Heart right ventricle (tissue), 16 donors: ENCODE measurements at places on chromosomes 12 and 14. TPM values are rescaled to one million over a fixed set of nuclear protein-coding genes. Genes with fewer than 3 reads are reported as not detected.

The CFAP73 gene
- polyA plus RNA-seq: not detected

The IL22 gene
- polyA plus RNA-seq: not detected

The PLXNC1 gene
- 0.72 TPM for polyA plus RNA-seq

The FSCB gene
- polyA plus RNA-seq: not detected

The CLEC4D gene
- 0.17 TPM for polyA plus RNA-seq

The PTCSC3 gene
- polyA plus RNA-seq: not detected

The GPR84 gene
- 0.45 TPM for polyA plus RNA-seq

DNA sequence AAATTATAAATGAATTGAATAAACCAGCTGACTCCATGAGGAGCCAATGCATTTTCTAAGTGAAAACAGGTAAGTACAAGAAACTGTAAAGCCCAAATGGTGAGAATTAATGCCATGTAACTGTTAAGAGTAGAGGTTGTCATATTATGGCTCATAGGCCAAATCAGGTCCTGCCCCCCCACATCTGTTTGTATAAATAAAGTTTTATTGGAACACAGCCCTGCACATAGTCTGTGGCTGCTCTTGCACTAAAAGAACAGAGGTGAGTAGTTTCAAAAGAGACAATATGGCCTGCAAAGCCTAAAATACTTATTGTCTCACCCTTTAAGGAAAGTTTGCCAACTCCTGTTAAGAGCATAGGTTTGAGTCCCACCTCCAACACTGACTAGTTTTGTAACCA lies 140.5 kb upstream of the SRRM4 start:
- DNase-seq: no peak

- DNase-seq: no peak
Observed at GRCh38 chr14:66114071-66114470, 372.1 kb upstream of the CCDC196 start.

DNA sequence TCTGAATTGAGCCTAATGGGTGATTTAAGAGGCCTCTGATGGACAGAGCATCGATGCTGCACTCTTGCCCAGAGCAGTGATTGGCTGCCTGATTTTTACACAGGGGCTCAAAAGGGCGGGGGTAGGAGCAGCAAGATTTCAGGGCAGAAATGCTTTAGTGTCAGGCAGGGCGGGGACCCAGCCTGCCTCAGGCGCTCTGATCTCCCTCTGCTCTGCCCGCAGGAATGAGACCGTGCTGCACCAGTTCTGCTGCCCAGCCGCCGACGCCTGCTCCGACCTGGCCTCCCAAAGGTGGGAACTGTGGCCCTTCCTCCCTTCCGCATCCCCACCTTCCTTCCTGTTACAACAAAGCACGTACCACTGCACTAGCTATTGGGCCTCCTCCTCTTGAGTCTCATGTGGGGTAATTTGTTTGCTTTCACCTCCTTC lies 32.4 kb downstream of the IQSEC3 start:
- DNase-seq: no peak

DNA sequence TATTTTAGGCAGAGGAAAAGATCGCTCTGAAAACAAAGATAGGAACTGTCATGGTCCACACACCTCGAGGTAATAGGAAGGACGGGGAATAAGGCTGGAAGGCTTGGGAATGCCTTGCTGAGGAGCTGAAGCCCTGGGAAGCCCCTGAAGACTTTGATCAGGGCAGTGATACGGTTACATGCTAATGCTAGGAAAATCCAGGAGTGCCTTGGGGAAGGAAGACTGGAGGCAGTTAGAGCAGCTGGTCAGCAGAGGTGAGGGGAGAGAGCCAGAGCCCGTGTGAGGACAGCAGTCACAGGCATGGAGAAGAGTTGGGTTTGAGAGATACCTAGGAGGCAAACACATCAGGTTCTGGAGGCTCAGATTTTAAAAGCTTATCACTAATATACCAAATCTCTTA lies 8.6 kb upstream of the YY1 start:
- DNase-seq: no peak

GRCh38 chr12:82319276-82319675 lies 38.9 kb downstream of the CCDC59 start:
- DNase-seq: no peak

DNA sequence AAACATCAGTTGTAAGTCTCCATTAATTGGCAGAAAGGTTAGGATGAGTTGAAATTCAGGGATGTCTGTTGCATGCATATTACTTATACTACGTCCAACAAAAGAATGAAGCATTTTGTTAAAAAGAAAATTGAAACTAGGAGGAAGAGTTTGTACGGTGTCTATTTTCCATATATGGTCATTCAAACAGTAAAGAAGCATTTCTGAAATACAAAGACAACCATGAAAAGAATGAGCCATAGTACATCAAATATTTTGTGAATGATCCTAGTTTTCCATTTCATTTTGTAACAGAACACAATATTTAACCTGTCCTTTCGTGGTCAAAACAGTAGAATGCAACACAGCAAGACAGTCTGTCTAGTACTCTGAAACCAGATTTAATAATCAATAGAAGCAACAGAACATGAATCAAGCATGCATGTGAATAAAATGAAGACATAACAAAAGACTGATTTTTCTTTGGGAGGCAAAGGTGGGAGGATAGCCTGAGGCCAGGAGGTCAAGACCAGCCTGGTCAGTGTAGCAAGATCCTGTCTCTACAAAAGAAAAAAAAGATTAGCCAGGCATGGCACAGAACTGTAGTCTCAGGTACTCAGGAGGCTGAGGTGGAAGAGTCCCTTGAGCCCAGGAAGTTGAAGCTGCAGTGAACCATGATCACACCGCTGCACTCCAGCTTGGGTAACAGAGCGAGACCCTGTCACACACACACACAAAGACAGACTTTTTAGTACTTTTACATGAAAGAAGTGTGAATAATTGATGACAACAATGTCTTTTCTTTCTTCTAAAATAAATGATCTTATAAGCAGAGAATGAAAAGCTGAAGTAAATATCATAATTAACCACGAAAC lies 156.0 kb downstream of the LRIG3 start:
- no peak for DNase-seq

GRCh38 chr14:105860615-105861580 lies 334.5 kb downstream of the TMEM121 start:
- DNase-seq: no peak

DNA sequence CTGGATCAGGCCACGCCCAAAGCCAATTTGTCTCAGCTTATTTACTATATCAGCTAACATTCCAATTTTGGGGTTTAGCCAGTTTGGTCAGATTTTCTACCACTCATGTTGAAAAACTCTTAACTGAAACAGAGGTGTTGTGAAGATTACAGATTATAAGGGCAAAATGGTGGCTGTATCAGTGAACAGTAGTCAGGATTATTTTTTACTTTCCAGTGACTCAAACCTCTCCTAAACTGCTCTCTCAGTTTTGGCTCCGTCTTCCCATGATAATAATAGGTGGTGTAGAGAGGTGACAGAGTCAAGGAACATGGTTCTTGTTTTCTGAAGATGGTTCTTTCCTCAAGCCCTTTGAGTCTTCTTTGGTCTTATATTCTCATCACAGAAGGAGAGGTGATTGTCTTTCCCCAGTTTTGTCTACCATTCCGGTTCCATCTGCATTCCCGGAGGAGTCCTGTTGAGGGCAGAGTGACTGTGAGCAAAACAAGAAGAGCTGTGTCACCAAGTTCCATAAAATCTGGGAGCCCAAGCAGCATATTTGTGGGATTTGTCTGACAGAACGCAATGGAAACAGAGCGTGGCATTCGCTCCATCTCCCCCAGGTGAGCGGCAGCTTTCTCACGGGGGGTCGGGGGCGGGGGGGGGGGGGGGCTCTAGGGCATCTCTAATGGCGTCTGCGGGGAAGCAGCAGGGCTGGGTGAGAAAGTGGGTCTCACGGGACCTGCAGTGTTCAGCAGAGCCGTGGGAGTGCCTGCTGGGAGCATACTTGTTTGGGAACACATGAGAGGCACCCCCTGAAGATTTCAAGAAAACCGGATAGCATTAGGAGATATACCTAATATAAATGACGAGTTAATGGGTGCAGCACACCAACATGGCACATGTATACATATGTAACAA lies 59.1 kb downstream of the TBC1D30 start:
- DNase-seq: no peak

- no peak for DNase-seq
Observed at GRCh38 chr12:121000530-121000929, 15.8 kb downstream of the C12orf43 start.

DNA sequence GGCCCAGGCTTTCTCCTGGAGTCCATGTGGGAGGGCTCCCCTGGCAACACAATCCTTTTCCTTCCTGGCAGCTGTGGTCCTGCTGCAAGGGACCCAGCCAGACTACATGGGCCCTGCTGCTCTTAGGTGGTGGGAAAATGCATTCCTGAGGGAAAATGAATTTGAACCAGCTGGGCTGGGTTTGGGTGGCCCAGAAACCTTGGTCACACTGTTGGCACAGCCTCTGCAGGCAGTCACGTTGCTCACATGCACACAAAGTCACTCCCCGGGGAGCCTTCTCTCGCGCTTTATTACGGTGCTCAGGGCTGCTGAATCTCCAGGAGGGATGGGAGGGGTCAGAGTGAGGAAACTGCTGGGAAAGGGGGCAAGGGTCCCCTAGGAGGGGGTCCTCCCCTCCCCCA lies 17.2 kb downstream of the PLEKHG3 start:
- DNase-seq: peak; percentile 51

GRCh38 chr14:55592436-55592835 lies 12.4 kb downstream of the KTN1 start:
- DNase-seq: no peak

DNA sequence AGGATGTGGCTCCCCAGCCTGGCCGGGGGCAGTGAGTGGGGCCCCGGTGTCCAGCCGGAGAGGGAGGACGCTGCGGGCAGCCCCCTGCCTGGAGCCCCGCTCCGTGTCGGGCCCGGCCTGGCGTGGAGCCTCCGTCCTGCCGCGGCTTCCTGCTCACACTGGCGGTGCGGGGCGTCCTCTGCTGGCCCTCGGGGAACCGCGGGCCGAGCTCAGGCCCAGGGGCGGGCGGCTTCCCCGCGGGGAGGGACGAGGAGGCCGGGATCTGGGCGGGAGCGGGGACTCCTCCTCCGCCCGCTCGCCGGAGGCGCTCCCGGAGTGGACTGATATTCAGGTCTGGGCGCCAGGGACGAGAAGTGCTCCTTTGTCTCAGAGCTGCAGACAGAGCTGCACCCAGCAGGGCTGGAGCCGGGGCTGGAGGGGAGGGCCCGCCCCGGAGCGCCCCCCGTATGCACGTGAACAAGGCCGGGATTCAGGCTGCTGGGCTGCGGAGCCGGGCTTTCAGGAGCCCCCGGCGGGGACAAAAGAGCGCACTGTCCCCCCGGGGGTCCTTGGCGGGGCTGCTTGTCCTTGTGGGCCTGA lies 2.2 kb downstream of the MMP17 start:
- DNase-seq: peak; percentile 86

DNA sequence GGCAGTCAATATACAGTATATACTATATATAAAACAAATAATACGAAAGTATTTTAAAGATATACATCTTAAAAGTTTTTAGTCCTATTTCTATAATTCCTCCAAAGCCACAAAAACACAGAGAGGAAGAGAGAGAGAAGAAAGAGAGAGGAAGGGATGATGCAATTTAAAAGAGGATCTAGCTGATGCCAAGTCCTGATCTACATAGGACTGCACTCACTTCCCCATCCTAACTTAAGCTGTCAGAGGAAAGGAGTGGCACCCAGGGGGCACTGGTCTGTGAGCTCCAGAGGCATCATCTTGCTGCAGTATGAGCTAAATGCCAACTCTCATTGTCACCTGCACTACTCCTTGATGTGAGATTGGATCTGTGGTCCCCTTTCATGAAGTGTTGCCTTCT lies 95.8 kb downstream of the C12orf42 start:
- DNase-seq: no peak

GRCh38 chr14:20614038-20614840 lies 23.1 kb upstream of the RNASE12 start:
- DNase-seq: no peak

DNA sequence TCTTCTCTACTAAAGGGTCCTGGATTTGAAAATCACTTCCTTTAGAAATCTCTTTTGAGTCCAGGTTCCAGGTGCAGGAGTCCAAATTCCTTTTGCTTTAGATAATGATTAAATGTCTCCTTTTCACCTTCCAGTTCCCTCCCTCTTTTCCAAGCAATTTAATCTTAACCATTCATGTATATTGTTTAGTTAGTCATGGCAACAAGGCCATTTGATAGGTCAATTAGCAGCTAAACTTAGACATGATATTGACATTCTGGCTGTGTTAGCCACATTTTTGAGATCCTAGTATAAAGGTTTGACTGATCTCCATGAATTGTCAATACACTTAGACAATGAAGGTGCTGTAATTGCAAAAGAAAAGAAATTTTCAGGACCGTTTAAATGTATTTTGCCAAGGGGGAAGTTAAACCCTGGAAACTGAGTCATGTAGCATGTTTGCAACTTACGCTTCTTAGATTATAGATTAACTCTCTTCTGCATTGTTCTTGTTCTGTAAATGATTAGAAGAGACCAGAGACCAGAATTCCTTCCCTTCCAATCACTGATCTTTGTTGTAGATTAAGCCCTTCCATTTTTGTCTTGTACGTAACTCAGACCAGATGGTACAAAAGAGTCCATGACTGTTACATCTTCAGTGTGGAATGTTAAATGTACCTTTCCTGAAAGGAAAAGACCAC lies 12.4 kb upstream of the C12orf75 start:
- DNase-seq: no peak

DNA sequence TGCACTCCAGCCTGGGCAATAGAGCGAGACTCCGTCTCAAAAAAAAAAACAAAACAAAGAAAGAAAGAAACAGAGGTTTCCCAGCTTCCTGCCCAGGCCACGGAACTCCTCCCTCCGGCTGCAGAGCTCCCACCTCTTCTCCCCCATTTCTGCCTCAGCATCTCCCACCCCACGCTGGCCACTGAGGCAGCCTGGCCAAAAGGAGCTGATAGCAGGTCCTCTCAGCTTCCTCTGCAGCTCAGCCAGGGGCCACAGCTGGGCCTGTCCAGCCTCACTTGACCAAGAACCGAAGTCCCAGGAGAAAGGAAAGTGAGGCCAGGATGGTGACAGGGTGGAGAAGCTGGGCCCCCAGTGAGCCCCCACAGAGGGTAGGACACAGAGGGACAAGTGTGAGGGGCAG lies 33.4 kb upstream of the CD9 start:
- DNase-seq: no peak

GRCh38 chr12:78176643-78177042 lies 345.9 kb downstream of the NAV3 start:
- no peak for DNase-seq

DNA sequence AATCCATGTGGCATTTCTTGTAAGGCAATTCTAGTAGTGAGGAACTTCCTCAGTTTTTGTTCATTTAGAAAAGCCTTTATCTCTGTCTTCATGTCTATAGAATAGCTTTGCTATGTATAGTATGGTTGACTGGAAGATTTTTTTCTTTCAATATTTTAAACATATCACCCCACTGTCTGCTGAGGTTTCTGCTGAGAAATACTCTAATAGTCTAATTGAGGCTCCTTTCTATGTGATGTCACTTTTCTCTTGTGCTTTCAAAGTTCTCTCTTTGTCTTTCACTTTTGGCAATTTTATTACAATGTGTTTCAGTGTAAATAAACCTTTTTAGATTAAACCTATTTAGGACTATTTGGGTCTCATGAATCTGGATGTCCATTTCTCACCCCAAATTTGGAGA lies 192.8 kb downstream of the PDZRN4 start:
- no peak for DNase-seq

- peak; percentile 12 for DNase-seq
Observed at GRCh38 chr14:91835920-91836843, 31.2 kb downstream of the TC2N start.

- DNase-seq: no peak
Observed at GRCh38 chr12:54227376-54227775, 38.6 kb upstream of the SMUG1 start.
